ENCODE measurements at places on chromosomes 7 and 10.

DNA sequence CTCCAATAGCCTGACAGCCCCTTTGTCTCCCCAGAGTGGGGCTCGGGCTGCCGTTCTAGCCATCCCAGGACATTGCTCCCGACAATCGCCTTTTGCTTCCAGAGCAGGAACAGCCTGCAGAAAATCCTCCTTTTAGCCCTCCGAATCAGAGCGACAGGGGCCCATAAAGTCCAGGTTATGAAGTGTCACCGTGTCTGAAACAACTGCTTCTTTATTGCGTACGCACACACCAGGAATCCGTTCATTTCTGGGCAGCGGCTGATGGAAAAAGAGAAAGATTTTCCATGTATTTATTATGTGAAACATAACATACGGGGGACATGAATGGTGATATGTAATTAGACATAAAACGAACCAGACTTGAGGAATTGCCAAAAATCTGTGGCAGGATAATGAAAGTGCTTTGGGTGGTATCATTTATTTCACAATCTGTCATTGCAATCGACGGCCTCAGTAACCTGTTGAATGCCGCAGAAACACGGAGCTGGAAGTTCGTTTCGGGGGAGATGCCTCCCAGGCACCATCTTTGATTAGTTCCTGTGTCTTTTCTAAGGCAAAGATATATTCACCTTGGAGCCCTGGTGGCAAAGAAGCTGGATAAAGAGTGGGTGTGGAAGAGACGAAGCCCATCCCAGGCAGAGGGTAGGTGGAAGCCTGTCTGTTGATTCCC lies 48.1 kb downstream of the FAM241B start:
- DNase-seq: no peak

DNA sequence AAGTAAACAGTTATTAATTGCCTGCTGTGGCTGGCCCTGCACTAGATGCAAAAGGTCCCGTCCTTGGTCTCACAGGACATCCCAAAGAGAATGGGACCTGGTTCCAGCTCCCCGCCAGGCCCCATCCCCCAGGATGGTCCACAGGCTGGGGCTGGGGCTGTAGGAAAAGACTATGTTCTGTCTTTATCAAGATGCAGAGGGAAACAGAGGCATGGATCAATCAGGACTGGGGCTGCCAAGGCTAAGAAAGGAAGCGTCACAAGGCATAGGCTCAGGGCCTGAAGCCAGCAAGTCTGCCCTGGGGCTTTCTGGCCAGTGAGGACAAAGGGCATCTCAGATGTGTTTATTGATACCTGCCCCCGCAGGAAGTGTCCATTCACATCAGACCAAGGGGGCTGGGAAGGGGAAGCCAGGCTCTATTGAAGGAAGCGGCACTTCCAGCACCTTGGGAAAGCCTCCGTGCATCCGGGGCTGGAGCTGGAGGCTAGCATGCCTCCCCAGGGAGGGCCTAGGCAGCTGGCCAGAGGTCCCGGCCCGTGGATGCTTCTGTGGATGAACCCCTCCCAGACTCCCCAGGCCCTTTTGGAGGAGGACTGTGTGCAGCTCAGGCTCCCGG lies 5.8 kb downstream of the VSIR start:
- DNase-seq: no peak

DNA sequence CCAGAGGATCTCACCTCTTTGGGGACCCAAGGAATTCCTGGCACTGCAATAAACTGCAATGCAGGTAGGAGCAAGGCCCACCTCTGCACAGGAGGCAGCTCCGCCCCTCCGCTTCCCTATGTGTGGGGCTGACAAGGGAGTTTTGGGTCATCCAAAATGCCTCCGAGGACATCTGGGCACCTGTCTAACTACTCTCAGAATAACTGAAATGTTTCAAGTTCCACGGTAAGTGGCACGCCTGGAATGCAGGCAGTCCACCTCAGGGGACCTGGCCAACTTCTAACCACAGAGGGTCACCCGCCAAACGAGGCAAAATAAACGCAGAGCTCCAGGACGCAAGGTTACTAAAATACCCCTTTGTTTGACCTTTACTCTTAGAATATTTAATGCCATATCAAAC lies 102.5 kb downstream of the FGFR2 start:
- no peak for DNase-seq

- no peak for DNase-seq
These were observed 565 bp downstream of the ATP5MK start for GRCh38 chr10:103395754-103396066.

GRCh38 chr7:100687751-100688300 lies 6.2 kb downstream of the GIGYF1 start:
- no peak for DNase-seq

DNA sequence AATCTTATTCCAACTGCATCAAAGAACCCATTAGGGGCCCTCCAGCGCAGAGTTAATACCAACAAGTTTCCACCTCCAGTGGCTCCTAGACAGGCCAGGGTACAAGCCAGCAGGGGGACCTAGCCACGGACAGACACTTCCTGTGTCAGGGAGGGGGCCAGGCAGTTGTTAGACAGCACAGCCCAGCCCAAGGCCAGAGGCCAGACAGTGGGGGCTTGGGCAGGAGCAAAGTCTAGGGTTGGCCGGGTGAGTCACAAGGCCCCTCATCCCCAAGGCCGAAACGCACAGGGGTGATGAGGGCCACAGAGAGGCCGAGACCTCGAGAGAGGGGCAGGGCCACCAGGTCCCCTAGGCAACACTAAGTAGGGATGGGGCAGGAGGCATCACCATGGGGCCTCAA lies 19.3 kb upstream of the OPTN start:
- DNase-seq: no peak

GRCh38 chr7:117808341-117808757 lies 64.9 kb downstream of the CTTNBP2 start:
- no peak for DNase-seq

DNA sequence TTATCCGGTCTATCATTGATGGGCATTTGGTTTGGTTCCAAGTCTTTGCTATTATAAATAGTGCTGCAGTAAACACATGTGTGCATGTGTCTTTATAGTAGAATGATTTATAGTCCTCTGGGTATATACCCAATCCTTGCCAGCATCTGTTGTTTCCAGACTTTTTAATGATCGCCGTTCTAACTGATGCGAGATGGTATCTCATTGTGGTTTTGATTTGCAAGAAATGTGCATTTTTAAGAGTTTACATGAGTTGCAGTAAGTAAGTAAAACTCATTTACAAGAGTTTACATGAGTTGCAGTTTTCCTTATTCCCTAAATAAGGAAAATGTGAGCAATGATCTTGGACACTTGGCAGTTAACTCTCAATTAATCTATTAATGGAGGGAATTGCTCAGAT lies 312.1 kb downstream of the LHFPL3 start:
- DNase-seq: no peak

DNA sequence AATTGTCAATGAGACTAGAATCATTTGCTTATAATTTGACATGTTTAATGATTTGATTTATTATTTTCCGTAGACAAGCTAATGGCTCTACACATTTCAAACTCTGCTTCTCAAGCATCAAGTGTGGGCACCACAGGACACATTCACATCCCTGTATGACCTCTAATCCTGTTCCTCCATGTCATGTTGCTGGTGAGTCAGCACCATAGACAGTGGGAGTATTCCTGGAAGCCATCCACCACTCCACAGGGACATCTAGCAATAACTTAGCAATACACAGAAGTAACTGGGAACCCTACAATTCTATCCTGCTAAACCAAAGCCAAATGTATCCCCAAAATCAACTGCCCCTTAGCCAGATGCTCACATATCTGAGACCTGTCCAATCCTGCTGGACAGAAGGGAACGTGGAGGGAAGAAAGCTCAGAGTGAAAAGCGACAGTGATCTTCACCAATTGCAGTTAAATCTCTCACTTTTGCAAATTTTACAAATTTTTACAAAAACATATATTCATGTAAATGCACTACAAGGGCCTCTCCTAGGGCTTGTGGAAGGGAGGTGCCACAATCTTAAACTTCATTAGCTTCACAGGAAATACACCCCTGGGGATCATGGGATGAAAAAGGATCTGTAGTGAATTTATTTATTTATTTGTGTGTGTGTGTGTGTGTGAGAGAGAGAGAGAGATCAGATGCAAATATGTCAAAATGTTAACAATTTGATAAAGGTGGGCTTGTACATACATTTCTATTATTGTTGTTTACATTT lies 126.5 kb downstream of the GFRA1 start:
- DNase-seq: no peak

DNA sequence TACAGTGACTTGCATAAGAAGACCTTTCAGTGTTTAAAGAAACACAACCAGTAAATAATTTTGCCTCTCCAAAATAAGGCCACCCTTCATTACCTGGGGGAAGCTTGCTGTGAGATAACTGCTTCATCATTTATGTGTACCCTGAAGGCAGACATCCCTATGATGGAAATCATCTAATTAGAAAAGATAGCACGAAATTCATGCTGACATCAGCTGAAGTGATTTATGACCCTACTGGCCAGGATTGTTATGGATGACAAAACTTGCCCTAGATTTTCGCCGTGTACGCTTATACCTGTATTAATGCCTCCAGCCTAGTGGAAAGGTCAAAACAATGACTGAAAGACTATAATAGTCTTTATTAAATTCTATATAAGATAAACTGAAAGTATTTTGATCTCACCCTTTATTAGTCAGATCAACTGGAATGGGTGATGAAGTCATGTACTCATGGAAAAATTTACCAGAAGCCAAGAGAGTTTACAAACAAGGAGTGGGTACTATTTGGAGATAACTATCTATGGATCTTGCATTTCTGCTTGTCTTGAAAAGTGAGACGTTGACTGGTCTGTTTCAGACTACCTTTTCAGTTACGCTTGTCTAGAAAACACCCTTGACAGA lies 114.2 kb downstream of the PPP1R3A start:
- no peak for DNase-seq
